Astrocyte of the hippocampus (primary cell): ENCODE measurements at places on chromosomes 12 and 14.

- peak; percentile 74 for DNase-seq
Measured at GRCh38 chr14:91229743-91230200, 14.7 kb downstream of the GPR68 start.

- peak; percentile 43 for DNase-seq
Measured at GRCh38 chr12:29521951-29522350, 24.5 kb upstream of the OVCH1 start.

DNA sequence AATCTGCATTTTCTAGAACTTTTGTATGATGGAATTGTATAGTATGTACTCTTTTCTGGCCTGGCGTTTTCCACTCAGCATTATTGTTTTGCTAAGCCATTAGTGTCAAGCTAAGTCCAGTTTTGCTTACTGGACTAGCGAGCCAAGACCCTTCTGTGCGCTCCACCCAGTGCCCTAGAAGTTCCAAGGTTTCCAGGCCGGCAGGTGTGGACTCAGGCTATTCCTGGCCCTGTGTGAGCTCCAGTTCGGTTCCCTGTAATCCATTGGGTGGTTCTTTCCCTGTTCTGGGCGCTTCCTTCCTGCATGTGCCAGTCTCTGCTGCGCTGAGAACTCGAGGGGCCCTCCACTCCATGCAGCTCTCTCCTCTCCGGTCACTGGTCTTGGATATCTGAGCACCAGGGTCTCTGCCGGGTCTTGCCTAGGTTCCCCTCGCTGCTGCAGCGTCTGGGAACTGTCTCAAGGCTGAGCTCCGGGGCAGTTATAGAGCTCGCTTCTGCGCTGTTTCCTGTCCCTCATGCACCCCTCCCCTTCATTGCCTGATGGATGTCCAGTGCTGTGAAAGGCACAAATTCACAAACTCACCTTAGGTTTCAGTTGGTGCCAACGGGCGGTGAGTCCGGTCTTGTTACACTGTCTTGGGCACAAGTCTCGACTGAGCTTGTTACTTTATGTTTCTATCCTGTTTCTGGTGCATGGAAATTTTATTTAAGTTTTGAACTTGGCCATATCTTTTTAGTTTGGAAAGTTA lies 100.8 kb downstream of the ADGRD1 start:
- DNase-seq: no peak

DNA sequence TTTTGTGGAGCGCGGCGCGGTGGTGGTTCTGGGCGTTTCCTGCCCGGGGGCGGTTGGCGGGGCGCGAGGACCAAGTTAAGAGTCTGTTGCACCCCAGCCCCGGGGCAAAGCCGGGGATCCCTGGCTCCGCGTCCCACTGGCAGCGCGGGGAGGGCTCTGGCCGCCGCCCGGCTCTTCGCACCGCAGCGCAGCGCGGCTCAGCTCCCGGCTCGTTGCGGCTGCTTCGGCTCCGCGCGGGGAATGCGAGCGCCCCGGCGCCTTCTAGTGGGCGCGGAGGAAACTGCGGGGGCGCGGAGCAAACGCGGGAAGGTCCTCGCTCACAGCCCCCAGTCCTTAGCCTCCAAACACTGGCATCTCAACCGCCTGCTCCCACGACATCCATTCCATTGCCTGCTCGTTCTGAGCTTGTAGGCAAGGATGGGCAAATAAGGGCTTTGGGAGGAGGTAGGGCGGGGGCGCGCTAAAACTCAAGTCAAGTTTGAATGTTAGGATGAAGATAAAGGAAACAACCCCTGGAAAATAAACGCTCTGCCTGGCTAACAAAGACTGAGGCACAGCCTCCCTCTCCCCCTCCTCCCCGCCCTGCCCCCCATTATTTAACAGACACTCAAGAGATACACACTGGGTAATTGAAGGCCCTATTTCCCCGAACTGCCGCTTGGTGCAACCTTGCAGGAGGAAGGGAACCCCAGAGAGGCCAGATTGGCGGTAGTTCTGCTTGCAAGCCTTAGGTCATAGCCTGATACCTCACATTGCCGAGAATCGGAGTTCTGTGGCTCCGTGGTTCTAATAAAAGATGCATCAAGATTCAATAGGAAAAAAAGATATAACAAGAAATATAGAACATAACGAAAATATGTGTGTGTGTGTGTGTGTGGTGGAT lies at the start of gene B4GALNT1:
TSS of gene B4GALNT1 (minus strand) at position 244 of the 883 bp plus-strand sequence. CDS start 1,069 bp downstream, outside the sequence.
- peak; percentile 87 for DNase-seq

GRCh38 chr14:105581551-105582341 lies 55.4 kb downstream of the TMEM121 start:
- no peak for DNase-seq

DNA sequence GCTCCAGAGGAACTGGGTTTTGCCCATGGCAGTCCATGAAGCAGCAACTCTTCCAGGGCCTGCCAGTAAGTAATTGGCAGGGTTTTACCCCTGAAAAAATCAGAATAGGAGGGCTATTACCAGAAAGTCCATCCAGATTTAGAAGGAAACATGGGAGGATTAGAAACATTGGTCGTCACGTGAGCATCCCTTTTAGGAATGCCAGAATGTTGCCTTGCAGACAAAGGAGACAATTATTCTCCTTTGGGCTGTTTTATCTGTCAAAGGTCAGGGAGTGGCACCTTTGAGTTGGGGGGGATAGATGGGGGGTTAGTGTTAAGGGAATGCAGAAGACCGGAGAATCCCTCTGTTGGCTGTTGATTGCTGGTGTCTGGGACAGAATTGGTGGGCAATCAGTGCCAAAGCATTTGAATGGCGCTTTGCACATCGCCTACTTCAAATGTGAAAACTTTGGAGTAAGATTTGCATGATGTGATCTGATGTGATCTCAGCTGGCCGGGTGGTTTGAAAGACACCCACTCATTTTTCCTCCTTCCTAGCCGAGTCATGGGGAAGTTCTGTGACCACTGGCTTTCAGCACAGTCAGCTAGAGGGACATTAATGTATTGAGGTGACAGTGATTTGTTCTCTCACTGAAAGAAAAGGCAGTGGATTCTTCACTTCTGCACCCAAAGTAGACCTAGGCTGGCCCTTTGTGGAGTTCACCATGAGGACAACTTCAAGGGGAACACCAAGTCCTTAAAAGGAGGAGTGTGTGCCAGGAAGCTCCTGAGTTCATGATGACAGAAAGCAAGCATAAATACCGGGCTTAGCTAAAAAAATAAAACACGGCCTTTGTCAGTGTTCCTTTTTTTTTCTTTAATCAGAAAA lies 31.4 kb downstream of the FLVCR2 start:
- no peak for DNase-seq

- DNase-seq: peak; percentile 85
Measured at GRCh38 chr14:59275668-59276067, 87.2 kb downstream of the DAAM1 start.

DNA sequence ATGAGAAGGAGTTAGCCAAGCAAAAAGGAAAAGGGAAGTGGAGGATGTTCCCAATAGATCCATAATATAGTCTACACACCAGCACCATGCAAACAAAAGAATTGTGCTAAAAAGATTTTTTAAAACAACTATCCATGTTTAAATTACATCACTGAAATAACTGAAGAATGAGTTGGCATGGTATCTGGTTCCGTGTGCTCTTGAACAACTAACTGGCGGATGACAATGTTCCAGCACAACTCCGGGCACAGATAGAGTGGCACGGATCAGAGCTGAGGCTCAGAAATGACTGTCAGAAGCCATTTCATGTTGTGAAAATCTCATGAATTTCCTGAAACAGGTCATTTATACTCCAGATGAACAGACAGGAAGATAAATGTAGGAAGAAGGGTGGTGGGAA lies 153.1 kb downstream of the HMGA2 start:
- no peak for DNase-seq

GRCh38 chr12:72677846-72678245 lies 405.7 kb downstream of the TRHDE start:
- DNase-seq: no peak

GRCh38 chr12:116538076-116538591 lies 21.0 kb upstream of the MAP1LC3B2 start:
- DNase-seq: no peak
